ENCODE measurements at places on chromosomes 5 and 9.

GRCh38 chr9:137433916-137434431 lies 7.2 kb downstream of the ENTPD8 start:
- DNase-seq: no peak

- no peak for DNase-seq
Observed at GRCh38 chr9:19732441-19732951, 56.3 kb downstream of the SLC24A2 start.

DNA sequence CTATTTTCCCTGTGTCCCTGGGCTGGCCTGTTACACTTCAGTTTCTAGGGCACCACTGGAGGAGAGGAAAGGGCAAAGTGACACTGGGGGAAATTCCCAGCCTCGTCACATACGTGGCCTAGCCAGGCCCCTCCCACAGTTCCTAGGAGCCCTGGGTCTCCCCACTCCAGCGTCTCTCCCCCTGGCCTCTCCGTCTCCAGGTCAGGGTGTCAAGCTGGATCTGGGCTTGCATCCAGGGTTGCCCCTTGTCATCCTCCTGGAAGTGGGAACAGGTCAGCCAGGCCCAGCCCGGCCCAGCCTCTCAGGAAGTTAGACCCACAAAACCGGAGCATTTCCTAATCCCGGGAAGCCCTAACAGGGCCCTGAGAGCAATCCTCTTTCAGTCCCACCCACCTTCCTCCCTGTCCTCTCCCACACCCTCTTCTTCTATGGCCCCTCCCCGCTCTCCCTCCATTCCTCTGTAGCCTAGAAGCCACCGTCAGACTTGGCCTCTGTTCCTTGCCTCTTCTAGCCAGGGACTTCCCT lies 4.7 kb upstream of the TNIP1 start:
- no peak for DNase-seq

DNA sequence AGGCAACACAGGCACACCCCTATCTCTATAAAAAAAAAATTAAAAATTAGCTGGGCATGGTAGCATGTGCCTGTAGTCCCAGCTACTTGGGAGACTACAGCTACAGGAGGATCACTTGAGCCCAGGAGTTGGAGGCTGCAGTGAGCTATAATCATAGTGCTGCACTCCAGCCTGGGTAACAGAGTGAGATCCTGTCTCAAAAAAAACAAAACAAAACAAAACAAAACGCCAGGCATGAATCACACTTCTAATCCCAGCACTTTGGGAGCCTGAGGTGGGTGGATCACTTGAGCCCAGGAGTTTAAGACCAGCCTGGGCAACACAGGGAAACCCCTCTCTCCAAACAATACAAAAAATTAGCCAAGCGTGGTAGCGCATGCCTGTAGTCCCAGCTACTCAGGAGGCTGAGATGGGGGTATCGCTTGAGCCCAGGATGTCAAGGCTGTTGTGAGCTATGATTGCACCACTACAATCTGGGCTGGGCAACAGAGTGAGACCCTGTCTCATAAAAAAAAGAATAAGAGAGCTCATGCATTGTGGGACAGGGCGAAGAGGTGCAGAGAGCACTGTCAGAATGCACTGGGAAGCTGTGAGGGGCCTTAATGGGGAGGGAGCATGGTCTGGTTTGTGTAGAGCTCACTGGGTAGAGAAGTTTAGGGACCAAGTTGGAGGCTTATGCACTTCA lies 8.4 kb upstream of the SAP30L start:
- DNase-seq: no peak

DNA sequence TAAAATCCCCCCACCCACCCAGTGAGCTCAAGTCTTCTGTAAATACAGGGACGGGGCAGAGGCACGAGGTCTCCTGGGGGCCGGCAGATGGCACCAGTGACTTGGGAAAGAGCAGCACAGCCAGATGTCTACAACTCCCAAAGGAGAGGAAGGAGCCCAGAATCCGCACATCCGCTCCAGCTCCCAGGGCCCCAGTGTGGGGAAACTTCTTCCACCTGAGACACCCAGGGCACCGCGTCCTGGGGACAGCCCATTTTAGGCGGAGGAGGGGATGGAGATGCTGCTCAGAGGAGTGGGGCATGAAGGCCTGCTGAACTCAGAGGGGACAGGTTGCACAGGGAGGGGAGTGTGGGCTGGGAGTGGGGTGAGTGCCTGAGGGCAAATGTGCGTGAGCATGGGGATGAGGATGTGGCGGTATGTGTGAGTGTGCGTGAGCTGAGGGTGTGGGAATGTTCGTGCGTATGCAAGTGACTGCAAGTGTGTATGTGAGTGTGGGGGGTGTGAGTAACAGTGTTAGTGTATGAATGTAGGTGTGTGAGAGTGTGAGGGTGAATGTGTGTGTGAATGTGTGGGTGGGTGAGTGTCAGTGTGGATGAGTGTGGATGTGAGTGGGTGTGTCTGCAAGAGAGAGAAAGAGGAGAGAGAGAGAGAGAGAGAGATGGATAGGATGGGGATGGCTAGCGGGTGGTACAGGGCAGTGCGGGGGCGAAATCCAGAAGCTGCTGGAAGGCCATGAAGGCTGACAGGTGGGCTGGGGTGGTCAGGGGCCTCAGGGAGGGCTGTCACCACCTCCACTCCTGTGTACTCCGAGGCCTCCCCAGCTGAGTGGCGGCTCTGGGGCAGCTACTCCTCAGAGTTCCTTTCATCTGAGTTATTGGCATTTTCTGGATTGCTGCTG lies 63.5 kb downstream of the DUSP1 start:
- no peak for DNase-seq

GRCh38 chr5:94793816-94794198 lies 175.3 kb downstream of the SLF1 start:
- no peak for DNase-seq

- no peak for DNase-seq
Observed at GRCh38 chr5:166746506-166746905, 1544.9 kb upstream of the WWC1 start.

- DNase-seq: no peak
Observed at GRCh38 chr9:115461280-115461679, 343.3 kb upstream of the TNC start.

- no peak for DNase-seq
Observed at GRCh38 chr9:29773676-29774075, 2200.4 kb upstream of the C9orf72 start.

- no peak for DNase-seq
Observed at GRCh38 chr5:111641533-111642233, 115.3 kb downstream of the NREP start.

Data from GM12878 (cell line).